ENCODE measurements at places on chromosomes 3 and 15.

GRCh38 chr15:78565097-78565950, at the start of gene CHRNA5:
CHRNA5 (plus strand) TSS chr15:78565520; CDS start chr15:78565720, 200 bp downstream.
- peak; percentile 77 for DNase-seq

- DNase-seq: peak; percentile 3
These were observed 756 bp upstream of the RASGRF1 start for GRCh38 chr15:79091204-79091867.

DNA sequence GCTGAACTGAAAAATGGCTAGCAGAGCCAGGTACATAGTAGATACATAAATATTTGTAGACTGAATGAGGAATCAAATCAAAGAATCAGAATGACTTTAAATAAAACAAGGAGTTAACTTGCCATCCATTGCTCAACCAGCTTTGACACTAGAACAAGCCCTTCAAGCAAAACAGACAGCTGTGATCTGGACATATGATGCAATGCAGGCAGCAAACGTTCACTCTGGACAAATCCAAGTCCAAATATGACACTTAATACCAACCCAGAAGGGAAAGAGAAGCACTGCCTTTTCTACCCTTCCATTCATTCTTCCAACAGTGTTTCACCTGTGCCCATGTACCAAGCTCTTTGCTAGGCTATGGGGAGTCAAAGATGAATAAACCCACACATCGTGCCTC, 4.5 kb downstream of the THRB start:
- peak; percentile 11 for DNase-seq

DNA sequence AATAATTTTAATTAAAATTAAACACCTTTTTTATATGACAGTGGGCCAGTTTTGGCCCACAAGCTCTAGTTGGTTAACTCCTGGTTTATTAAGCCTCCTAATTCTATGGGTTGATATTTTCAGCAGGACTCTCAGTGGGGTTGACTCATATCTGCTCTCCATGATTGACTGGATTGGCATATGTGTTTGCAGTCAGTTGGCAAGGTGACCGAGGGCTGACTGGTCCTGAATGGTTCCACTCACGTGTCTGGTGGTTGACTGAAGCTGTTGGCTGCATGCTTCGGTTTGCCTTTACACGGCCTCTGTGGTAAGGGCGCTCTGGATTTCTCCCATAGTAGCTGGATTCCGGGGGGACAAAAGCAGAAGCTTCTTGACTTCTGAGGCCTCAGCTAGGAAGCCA, 65.3 kb upstream of the ZNF280D start:
- DNase-seq: no peak

GRCh38 chr15:55356985-55357585, 38.1 kb downstream of the PIGB start:
- no peak for DNase-seq

DNA sequence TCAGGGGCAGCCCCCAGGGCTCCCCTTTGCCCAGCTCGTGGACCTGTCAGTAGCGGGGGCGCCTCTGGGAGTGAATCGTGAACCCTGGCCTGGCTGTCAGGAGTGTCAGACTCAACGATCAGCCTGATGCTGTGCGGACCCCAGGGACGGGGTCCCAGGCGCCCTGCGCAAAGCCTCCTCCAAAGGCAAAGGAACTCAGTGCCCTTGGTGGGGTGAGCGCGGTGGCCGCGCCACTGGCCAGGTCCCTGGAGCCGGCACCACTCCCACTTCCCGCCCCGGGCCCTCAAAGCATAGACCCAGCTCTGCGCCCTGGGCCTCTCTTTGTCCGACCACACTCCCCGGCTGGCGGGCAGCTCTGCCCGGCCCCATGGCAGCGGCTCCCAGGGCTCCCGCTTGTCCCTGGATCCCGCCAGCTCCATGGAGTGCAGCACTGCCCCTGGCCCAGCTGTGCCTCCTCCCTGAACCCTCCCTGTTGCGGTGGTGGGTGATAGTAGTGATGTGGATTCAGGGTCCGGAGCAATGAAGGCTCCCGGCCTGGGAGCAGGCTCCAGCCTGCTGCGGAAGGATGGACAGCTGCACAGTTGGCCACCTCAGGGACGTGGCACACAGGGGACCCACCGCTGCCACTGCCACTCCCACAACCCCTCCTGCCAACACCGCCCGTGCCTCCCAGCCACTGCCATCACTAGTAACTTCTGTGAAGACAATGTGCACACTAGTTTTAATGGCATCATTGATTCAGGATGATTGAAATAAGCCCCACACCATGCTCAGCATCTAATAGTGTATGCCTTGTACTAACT, 263.8 kb downstream of the ZBBX start:
- DNase-seq: no peak

- DNase-seq: no peak
These were observed 267.6 kb upstream of the KCNH8 start for GRCh38 chr3:18880691-18881090.

DNA sequence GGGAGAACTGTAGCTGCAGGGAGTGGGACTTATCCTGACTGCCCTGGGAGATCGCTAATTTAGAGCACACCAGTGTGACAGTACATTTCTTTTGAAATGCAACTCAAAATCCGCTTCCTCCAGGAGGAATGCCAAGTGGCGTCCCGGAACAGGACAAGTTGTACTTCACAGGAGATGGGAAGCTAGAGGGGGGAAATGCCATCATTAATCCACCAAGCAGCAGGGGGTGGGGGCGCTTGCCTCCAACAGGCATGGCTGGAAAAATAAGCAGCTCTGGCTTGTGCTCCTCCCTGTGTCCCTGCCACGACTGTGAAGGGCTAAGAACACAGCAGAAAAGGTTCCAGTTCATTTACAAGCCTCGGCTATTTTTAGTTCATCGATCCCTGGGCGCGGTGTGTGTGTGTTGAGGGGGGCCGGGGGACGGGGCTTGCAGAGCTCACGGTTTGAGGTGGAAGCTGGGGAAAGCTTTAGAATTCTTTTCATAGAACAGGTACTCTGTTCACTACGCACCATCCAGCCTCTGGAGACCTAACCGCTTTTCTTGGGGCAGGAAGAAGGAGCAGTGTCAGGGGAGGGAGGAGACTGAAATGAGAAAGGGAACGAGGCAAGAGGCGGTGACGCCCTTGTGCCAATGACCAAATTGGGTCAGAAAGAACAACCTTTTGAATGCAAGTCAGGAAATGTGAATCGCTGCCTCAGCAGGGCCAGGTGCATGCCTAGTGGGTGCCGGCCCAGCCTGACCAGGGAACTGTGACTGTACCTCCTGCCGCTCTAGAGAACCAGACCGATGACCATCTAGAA, 51.8 kb upstream of the DGKG start:
- peak; percentile 49 for DNase-seq

GRCh38 chr3:86410587-86410986, 580.4 kb downstream of the VGLL3 start:
- no peak for DNase-seq

- DNase-seq: no peak
These were observed 185.6 kb upstream of the ADAMTS9 start for GRCh38 chr3:64873400-64873799.

GRCh38 chr15:101565377-101565776, 75.9 kb upstream of the PCSK6 start:
- DNase-seq: no peak

- no peak for DNase-seq
These were observed 30.2 kb downstream of the PLAAT1 start for GRCh38 chr3:193271101-193271840.

- DNase-seq: peak; percentile 66
These were observed 13.2 kb upstream of the TRANK1 start for GRCh38 chr3:36957862-36958686.

- DNase-seq: no peak
These were observed 11.4 kb downstream of the LHFPL4 start for GRCh38 chr3:9542182-9542581.

- no peak for DNase-seq
These were observed 71.0 kb downstream of the TCF12 start for GRCh38 chr15:56989411-56989924.

- peak; percentile 77 for DNase-seq
These were observed 66.2 kb upstream of the UBE2E1 start for GRCh38 chr3:23739536-23739935.

GRCh38 chr3:39398700-39399099, 7.8 kb upstream of the RPSA start:
- no peak for DNase-seq

DNA sequence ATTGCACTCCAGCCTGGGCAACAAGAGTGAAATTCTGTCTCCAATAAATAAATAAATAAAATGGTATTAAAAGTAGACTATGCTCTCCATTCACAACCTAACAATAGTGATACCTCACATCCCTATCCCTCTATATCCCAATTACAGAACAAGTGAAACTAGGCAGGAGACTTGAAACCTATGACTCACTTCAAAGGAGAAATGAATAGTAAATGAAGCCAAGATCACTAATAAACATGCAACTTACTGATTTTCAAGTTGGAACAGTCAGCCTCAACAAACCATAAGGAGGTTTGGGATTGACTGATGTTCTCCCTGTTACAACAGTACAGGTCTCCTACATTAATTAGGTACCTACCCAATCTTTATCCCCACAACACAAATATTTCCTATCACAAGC, 103.4 kb downstream of the GSK3B start:
- no peak for DNase-seq

DNA sequence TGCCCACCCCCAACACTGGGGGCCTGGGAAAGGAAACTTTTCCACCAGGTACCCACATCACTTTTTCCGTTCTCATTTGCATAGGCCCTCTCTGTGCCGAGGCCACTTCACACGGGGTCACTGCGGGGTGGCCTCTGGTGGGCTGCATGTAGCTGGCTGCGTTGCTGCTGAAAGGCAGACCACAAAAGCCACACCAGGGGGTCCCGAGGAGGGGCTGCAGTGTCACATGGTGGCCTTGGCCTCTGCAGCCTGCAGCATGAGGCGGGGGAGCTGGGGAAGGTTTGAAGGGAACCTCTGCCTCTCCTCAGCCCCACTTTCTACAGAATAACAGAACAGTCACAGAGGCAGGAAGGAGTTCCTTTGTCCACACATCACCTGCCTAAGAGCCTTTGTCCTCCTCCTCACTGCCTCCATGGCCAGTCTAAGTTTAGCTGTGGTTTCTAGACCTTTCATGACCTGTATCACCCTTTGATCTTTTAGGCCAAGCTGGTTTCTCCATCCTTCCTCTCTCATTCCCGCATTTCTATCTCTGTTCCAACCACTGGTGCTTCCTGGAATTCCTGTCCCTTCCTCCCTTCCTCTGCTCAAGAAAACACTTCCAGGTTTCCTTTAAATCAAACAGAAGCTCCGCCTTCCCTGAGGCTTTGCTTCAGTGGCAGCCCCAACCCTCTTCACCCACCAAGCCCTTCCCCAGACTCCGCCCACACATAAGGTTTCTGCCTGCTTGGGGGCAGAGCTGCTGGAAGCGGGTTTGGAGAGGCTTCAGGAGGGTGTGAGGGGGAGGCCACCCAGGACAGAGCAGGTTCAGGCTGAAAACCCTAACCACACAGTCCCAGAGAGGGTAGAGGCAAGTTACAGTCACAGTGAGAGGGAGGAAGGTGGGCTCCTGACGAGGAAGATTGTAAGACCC, 150.7 kb upstream of the TLE3 start:
- DNase-seq: no peak

- peak; percentile 95 for DNase-seq
These were observed 55.8 kb upstream of the LMCD1 start for GRCh38 chr3:8445861-8446260.

DNA sequence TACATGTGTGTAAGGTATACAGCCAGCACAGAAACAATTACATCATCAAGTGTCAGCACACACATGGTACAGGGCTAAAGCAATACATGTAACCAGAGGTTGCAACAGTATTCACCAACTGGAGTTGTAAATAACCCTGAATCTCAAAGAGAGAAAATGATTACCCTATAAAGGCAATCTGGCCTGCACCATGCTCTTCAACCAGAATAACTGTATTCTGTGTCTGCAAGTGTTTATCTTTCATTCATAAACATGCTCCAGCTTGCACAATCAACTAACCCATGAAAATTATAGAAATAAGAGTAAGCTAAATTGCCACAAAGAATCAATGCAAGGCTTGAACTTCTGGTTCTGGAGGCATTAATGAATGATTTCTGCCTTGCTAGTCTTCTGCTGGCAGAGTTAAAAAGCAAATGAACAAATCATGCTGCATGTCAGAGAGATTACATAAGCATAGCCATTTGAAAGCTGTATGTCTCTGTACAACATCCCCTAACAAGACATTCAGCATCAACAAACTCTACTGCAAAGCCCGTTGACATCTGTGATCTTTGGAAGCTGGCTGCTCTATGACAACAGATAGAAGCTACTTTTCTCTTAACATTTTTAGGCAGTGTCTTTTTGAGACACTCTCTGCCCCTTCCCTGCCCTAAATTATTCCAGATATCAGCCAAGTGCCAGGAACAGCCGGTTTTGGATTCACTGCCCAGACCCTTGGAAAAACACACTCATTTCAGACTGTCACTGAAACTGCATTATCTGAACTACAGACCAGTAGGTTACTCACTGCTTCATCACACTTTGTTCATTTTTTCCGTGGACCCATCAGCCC, 871.0 kb downstream of the OTOL1 start:
- no peak for DNase-seq

DNA sequence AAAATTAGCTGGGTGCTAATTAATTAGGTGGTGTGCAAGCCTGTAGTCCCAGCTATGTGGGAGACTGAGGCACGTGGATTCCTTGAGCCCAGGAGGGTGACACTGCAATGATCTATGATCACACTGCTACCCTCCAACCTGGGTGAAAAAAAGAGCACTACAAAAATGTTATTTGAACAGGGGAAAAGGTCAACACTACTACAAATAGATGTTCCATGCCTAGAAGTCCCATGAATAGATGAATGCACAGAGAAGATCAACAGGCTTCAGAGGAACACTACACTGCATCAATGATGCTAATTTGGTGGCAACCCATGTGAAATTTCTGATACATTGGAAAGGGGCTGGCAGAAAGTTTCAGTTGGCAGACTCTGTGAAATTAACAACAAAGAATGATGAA, 105.4 kb upstream of the FHIT start:
- no peak for DNase-seq

GRCh38 chr15:99554880-99555488, 10.8 kb upstream of the MEF2A start:
- no peak for DNase-seq

DNA sequence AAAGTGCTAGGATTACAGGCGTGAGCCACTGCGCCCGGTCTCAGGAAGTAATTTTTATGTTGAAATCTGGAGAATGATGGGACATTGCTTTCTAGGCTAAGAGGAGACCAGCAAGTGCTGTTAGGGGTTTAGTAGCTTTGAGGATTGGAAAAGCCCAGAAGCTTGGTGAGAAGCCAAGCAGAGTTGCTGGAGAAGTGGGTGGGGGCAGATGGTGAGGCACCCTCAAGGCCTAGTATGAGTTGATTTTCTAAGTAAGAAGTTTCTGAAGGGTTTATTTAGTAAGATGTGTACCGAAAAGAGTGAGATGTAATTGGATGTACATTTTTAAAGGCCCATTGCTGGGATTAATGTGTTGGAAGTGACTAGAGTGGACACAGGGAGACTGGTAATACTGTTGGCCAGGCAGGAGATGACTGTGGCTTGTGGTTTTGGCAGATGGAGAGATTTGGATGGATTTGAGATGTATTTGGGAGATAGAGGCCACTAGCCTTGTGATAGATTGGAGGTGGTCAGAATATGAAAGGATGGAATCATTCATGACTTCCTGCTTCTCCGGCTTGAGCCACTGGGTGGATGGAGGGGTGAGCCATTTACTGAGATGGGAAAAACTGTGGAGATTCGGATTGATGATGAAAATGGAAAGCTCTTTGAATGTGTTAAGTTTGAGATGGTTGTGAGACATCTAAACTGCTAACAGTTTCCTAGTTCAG, 2.3 kb downstream of the LRRC28 start:
- peak; percentile 57 for DNase-seq

- DNase-seq: no peak
These were observed 50.2 kb downstream of the ADAMTS7 start for GRCh38 chr15:78761020-78761419.

GRCh38 chr3:183244981-183245476, 8.0 kb upstream of the B3GNT5 start:
- no peak for DNase-seq

GRCh38 chr15:89680282-89680873, 1.2 kb upstream of the PLIN1 start:
- peak; percentile 50 for DNase-seq
